ENCODE measurements at places on chromosomes 6 and 20. TPM values are rescaled to one million over a fixed set of nuclear protein-coding genes. Genes with fewer than 3 reads are reported as not detected.

Gene IL17A
- total RNA-seq, result not detected

Gene WFDC5
- not detected for total RNA-seq

Gene RBPJL
- total RNA-seq, result not detected

Gene SPDEF
- total RNA-seq, result 2.7 TPM

Gene FKBP1C
- total RNA-seq, result 2.1 TPM

Gene AVP
- not detected for total RNA-seq

Gene PRDM13
- total RNA-seq, result 1.1 TPM

Gene TINAG
- total RNA-seq, result 0.08 TPM

Data from A549 treated with CpdA at 1 μM for 4 hours (cell line).